ENCODE measurements at places on chromosomes 7 and 10.

DNA sequence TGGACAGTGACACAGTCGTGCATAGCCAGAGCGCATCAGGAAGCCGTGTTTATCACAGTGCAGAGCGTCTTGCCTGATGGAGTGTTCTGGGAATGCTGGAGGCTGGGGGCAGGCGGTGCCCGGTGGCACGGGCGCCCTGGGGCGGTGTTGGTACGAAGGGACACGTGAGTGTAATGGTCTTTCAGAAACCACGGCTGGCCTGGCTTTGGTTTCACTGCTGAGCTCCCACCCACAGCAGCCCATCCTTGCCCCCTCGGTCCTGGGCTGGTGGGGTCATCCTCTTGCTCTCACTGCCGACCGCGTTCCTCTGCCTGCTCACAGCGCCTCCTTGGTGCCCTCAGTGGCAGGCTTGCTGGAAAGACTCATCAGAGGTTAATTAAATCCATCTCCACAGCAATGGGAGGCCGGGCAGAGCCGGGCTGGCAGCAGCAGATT is 50.6 kb downstream of the NKX6-2 start:
- DNase-seq = no peak

- DNase-seq = no peak
Observed at GRCh38 chr10:72058989-72059842, 29.1 kb downstream of the SPOCK2 start.

- no peak for DNase-seq
Observed at GRCh38 chr7:155792315-155792960, 19.8 kb downstream of the SHH start.

- DNase-seq = no peak
Observed at GRCh38 chr7:155184923-155185322, 112.8 kb upstream of the INSIG1 start.

- no peak for DNase-seq
Observed at GRCh38 chr10:115674496-115674895, 581.3 kb downstream of the ATRNL1 start.

DNA sequence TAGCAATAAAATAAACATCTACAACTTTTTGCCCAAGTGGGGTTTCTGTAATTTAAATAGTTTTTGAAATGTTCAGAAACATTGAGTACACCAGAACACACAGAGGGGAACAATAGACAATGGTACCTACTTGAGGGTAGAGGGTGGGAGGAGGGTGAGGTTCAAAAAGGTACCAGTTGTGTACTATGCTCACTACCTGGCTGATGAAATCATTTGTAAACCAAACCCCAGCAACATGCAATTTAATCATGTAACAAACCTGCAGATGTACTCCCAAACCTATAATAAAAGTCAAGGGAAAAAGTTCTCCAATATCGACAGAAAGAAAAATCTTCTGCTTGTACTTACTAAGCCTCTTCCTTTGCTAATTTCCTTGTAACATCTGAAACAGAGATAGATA is 4.2 kb upstream of the TES start:
- no peak for DNase-seq

- DNase-seq = no peak
Observed at GRCh38 chr7:577741-578370, 58.2 kb upstream of the PDGFA start.

DNA sequence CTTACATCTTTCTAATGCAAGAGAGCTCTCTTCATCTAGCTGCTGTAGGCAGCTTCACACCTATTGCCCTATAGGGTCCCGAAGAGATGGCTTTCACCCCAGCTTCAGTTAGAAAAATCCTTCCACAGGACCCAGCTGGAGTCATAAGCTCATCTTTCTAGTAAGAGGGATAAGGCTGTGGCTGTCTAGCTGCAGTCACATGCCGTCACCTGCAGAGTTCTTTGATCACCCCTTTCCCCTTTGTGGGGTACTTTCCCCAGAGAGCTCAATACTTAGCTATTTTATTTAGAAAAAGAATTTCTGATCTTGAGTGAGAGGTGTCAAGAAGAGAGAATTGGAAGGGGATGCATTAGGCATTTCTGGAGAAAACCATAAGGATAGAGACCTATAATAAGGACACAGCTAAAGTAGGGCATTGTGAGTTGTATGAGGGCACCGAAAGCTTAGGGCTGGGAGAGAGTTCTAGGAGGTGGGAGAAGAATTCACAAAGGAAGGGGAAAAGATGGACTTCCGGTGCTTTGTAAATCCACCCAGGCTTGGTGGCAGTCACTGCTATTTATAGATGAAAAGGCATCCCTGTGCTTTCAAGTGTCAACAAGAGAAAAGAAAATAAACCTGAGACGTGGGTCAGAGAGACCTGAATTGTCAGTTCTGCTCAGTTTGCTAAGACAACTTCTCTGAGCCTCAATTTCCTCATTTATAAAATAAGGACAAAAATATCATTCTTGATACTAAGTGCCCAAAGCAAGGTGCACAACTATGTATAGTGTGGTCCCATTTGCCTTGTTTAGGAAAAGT is 11.1 kb upstream of the ST8SIA6 start:
- DNase-seq = no peak

GRCh38 chr7:85396676-85397075 is 209.8 kb upstream of the SEMA3D start:
- DNase-seq = no peak

DNA sequence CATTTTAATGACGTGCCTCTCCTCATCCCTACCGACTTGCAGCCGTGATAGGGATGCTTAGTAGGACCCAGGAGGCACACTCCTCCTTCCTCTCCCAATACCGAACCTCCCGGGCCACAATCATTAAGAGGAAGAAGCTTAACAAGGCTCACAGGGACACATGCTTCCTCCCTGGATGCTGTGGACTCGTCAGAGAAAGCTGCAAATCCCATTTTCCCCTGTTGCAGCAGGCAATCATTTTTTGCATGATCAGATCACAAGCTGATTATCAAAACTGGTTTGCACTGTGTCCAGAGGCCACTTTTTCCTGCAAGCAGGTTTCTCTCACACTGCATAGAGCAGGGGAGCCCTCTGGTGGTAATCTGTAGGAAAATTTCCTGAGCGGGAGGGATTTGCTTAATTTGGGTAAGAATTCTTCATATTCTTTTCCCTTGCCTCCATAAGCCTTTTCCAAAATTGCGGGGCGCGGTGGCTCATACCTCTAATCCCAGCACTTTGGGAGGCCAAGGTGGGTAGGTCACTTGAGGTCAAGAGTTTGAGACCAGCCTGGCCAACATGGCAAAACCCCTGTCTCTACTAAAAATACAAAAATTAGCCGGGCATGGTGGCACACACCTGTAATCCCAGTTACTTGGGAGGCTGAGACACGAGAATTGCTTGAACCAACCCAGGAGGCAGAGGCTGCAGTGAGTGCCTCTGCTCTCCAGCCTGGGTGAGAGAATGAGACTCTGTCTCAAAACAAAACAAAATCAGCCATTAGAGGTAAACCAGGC is 16.1 kb upstream of the LAMB4 start:
- peak; percentile 8 for DNase-seq

DNA sequence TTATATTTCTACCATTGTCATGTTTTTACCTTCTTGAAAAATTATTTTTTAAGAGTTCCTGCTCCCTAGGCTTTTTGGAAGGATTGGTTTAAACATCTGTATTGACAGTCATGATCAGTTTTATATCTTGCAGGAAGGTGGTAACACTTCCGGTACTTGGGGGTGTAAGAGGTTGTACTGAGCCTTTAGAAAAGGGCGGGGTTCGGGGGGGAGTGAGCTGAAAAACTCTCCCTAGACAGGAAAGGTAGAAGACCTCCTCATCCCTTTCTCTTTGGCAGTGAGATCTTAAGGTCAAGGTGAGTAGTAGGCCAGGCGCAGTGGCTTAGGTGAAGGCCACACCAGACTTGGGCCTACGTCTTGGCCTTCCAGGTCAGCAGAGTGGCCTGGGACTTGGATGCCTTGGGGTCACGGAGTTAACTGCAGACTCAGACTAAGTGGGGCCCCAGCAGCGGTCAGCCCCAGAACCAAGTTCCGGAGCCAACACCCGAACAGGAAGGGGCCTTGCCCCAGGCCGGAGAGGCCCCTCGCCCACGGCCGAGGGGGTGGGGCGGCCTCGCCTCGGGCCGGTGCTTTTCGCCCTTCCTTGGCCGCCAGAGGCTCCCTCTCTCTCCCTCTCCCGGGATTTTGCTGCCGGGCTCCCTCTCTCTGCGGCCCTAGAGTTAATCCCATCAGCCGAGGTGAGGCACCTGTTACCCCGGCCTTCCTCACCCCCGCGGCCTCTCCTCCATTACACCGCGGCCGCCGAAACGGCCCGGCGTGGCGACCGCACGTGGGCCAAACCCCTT is at the start of gene PPP1R9A:
PPP1R9A (plus strand) TSS at position 569 of the 785 bp plus-strand sequence. CDS start 2,520 bp downstream, outside the sequence.
- no peak for DNase-seq

All from stimulated activated CD8-positive, alpha-beta memory T cell treated with anti-CD3 and anti-CD28 coated beads, Interleukin-15, amount 100 ng/mL, for 48 hours (primary cell).